ENCODE measurements at places on chromosomes 2 and 18.

GRCh38 chr2:1309507-1309906, 103.8 kb upstream of the TPO start:
- DNase-seq = no peak

DNA sequence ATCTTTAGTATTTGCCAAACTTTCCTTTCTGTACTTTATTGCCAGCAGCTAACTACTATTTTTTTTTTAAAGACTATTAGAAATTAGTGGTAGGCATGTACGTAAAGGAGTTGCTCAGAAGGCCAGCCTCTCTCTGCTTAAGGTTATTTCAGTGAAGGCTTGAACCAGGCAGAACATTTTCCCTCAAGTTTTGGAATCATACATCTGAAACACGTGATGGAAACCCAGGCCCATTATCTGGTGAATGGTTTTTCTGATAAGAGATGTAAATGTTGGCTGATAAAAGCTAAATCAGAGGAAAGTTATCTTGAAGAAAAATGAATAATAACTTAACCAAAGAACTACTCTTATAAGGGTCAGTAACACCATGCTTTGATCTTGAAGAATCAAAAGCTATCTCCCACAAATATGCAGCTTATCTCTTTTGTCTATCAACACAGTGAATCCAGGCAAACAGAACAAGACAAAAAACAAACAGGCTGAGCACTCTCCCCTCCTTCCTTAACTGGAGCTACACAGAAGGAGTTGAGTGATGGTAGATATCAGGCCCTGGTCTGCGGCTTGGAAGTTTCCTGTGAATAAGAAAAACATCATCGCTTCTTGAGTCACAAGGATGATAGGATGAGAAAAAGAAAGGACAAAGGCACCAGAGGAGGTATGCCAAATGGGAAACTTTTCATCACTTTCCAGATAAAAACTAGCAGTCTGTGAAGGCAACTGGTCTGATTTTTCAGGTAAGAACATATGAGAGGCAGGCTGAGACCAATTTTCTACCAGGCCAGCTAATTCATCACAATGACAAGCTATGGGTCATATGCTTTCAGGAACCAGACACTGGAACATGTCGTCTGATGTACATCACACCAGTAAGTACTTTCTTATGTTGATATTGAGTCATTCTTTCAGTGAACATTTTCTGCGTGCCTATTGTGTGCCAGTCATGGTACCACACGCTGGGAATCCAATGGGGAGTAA, 88.4 kb upstream of the STK17B start:
- no peak for DNase-seq

GRCh38 chr2:25817630-25818029, 60.7 kb downstream of the ASXL2 start:
- DNase-seq = no peak

DNA sequence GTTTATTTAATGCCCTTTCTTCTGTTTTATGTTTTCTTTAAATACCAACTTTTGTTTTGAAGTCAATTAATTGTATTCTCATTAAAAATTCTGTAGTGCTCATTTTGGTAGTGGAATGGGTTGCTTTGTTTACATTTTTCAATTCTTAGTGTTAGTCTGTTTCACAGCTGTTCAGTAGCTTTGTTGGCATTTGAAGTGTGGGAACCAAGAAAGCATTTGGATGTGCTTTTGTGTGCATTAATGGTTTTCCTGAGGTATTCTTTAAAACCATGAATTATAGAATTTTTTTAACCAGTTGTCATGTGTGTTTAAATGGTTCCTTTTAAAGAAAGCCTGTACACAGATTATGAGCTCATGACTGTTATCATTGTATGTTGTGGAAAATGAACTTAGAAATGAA, 19.7 kb downstream of the MIB1 start:
- no peak for DNase-seq

- DNase-seq = no peak
These were observed 50.6 kb downstream of the PXDN start for GRCh38 chr2:1693723-1694122.

GRCh38 chr2:134206031-134206430, 47.8 kb upstream of the MGAT5 start:
- DNase-seq = no peak

DNA sequence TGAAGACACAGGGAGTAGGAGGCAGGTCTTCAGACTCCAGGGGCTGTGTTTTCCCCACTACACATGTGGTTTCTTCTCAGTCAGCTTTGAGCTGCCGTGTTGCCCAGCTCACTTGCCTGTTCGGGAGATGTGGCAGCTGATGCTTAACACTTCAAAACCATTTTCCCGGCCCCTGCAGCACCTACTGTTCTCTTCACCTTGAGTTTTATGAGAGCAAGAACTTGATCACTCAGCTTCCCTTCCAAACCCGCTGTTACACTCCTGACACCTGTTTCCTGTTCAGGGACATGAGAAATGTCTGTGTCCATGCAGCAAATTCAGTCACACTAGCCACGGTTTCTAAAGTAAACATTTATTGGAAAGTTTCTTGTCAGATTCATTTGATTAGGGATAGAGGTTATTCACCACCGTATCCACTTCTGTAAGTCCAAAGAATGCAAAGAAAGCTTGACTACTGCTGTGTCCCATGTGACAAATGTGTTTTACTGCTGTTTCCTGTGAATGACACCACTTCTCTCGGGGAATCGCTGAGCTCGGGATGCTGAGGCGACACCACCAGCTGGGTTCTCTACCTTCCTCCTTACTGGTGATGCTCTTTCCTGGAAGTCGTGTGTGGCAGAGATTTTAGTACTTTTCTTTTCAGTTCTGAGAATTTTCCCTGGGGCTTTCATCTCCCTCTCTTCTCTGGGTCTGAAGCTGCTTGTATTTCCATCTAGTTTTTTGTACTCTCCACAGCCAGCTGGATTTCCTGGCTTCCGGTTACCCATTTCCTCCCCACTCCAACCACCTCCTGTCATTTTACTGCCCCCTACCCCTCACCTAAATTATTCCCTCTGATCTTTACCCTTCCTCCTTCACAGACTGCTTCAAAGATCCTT, 91.7 kb downstream of the KLF7 start:
- DNase-seq = no peak

DNA sequence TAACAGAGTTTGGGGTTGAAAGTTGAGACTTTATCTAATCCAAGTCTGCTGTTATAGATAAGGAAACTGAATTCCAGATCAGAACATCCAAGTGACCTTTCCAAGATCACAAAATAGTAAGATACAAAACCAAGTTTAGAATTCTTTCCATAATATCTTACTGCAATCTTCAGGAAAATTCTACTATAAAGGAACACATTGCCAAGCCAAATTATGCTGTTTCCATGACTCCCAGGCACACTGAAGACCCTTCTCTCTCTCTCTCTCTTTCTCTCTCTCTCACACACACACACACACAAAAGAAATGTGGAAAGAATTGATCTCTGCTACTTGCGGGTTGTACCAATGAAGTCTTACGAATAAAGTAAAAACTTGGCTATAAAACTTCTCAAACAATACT, 398.4 kb downstream of the METTL4 start:
- no peak for DNase-seq

GRCh38 chr2:127517465-127517864, 8.8 kb downstream of the IWS1 start:
- DNase-seq = no peak

GRCh38 chr2:69565431-69565839, 78.1 kb downstream of the AAK1 start:
- DNase-seq = peak; percentile 10

DNA sequence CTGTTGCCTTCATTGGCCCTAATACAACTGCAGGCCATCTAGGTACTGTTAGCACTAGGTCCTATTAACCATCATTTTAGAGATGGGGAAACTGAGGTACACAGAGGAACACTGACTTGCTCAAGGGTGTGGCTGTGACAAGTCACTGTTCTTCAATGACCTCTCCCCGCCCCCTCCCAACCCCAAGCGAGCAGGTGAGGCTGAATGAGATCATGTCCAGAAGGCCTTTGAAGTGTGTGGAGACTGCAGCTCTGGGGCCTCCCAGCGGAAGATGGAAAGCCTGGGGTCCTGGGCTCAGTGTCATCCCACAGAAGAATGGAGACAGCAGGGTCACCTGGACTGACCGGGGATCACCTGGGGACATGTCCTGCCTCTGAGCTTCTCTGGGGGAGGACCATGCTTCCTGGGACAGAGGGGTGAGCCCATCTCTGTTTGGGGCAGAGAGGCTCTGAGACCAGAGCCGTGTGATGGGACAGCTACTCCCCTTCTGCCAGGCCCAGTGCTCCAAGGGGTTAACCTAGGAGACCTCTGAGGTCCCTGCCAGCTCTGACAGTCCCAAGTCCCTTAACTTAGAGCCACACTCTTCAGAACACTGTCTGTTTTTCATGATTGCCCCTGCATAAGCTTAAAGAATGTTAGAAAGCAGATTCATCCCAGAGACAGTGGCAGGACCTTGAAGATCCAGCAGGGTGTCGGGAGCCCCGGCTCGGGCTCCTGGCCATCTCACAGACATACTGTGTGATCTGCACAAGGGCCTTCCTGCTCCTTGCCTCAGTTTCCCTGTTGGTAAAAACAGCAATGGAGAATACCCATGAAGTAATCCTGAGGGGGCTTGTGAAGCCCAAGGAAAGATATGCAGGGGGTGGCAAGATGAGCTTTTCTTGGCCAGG, 16.7 kb upstream of the FOSL2 start:
- no peak for DNase-seq

DNA sequence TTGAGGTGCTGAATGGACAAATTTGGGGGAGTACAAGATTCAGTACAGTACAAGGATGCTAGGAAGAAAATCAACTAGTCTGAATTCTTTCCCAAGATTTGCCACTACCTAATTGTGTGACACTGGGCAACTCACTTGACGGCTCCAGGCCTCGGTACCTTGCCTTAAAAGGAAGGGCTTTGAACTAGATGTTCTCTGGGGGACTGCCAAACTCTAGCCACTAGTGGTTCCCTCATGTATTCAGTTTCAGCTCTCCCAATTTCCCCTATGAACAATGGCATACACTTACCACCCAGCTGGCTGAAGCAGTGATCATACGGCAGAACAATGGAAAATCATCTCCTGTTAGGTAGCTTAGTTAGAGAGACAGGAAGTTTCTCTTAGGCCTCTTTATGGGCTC, 73.4 kb downstream of the VWC2L start:
- no peak for DNase-seq

DNA sequence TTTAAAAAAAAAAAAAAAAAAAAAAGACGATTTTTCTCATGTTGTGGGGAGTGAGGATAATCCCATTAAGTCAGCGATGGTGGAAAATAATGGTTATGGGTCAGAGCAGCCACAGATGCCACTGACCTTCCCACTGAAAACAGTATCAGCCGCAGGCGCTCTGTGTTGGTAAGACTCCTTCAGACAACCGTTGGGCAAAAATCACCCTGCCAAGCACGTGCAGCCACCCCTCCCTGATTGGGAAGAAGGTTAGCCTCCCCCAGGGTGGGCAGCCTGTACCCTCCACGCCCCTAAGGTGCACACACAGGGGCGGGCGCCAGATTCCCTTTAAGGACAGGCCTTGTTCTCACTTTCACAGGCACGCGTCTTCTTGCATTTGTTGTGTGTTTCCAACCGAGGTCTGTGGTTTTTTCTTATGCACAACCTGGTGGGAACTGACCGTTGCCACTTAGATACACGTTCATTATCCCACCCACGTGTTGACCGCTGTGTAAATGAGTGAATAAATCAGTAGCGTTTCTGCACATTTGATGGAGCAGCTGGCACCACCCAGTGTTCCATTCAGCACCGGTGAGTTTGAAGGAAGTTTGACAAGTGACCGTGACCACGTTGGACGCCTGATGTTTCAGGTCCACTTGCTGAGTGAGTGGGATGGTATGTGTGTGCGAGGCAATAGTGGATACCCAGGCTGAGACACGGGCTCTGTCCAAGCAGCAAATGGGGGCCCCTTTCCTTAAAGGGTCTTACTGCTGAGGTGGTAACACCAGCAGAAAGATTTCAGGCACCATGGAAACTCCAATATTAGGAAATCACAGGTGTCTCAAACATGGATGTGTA, 197.8 kb downstream of the GBX2 start:
- DNase-seq = no peak

- no peak for DNase-seq
These were observed 61.0 kb downstream of the MAP3K20 start for GRCh38 chr2:173136599-173136998.

DNA sequence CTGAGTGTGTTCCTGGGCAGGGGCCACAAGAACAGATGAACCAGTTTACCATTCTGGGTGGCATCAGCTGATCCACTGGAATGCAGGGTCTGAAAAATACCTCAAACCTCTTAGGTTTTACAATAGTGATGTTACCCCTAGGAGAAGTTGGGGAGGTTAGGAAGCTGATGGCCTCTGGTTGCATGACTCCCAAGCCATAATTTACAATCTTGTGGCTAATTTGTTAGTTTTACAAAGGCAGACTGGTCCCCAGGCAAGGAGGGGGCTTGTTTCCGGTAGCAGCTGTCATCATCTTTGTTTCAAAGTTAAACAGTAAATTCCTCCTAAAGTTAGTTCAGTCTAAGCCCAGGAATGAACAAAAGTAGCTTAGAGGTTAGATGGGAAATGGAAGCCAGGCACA, 113.8 kb upstream of the SLC38A11 start:
- DNase-seq = no peak

GRCh38 chr18:42513441-42513840, 558.4 kb downstream of the PIK3C3 start:
- no peak for DNase-seq

- DNase-seq = no peak
These were observed 135.0 kb downstream of the ALK start for GRCh38 chr2:29786361-29786760.

All from occipital lobe (tissue), 3 donors.